ENCODE measurements at places on chromosomes 11 and 22. TPM values are rescaled to one million over a fixed set of nuclear protein-coding genes. Genes with fewer than 3 reads are reported as not detected.

AGBL2 gene
- total RNA-seq, result 2.4 TPM

OR5A1 gene
- not detected for total RNA-seq

- no peak for DNase-seq
Measured at GRCh38 chr11:85799142-85799541, 11.8 kb downstream of the SYTL2 start.

DNA sequence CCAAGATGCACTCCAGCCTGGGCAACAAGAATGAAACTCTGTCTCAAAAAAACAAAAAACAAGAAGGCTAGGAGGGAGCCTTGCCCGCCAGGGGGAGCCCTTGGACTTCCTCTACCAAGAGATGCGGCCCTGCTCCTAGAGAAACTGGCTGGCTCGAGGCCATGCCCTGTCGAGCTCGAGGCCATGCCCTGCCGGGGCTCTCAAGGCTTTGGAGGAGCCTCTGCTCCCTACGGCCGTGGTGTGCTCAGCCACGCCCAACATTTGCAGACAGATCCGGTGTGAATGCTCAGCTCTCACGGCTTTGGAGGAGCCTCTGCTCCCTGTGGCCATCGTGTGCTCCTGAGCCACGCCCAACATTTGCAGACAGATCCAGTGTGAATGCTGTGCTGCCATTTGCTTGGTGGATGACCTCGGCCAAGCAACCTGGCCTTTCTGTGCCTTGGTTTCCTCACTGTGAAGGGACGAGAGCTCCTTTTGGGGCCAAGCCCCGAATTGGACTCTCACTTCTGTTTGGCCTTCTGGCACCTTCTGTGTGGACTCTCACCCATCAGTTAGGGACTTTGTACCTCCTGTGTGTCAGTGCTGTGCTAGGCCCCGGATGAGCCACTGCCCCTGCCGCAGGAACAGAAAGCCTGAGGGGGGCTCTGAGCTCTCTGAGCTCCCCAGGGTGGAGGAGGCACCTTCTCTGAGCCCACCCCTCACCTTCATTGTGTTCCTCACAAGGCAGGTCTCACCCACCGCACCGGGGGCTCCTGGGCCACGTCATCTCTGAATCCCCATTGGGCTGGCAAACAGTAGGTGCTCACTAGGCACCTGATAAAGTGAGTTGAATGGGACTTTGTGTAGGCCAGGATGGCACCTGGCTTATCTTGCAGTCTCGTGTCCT, 14.1 kb downstream of the C11orf24 start:
- peak; percentile 88 for DNase-seq

DNA sequence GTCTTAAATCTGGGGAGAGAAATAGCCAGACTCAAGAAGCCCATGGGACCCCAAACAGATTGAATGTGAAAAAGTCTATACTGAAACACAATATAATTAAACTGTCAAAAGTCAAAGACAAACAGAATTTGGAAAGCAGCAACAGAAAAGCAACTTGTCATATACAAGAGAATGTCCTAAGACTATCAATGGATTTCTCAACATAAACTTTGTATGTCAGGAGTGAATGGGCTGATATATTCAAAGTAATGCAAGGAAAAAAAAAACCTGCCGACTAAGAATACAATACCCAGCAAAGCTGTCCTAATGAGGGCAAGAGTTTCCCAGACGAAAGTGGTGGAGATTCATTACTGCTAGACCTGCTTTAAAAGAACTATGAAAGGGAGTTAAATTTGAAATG, 73.2 kb downstream of the TBC1D22A start:
- no peak for DNase-seq

DNA sequence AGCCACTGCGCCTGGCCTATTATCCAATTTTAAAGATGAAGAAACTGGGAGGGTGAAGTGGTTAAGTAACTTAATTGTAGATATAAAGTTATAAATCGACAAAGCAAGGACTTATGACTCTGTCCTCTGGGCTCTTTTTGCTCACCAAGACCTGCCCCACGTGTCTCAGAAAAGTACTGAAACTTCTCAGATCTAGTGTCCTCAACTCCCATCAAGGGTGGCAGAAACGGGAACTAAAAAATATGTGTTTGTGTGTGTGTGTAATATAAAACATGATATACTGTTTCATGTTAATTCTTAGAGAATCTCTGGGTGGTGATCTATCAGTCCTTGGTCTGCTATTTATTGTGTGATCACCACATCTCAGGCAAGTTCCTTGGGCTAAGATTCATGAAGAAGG, 104.9 kb downstream of the GAB2 start:
- no peak for DNase-seq

All from natural killer cell treated with Interleukin-12 subunit alpha and Interleukin-12 subunit beta and Interleukin-15 and Interleukin-18, amount 100 ng/mL, for 72 hours (primary cell).